Activated naive CD4-positive, alpha-beta T cell treated with anti-CD3 and anti-CD28 coated beads, Interleukin-2, amount 50 U/mL, for 72 hours (primary cell): ENCODE measurements at places on chromosomes 1 and 21. TPM values are rescaled to one million over a fixed set of nuclear protein-coding genes. Genes with fewer than 3 reads are reported as not detected.
A peak's percentile ranks its signal among the peaks of the same experiment; 100 is the strongest.

The BACH1 gene
- 22.1 TPM for total RNA-seq

The FAM163A gene
- not detected for total RNA-seq

The MTMR11 gene
- 2.3 TPM for total RNA-seq

The OR2T33 gene
- not detected for total RNA-seq

The TNFRSF18 gene
- total RNA-seq, result 250 TPM

The ATF3 gene
- total RNA-seq, result 25.1 TPM

The EPHA10 gene
- total RNA-seq, result 3.0 TPM

The SLAMF7 gene
- total RNA-seq, result 70.9 TPM

The FCRL1 gene
- total RNA-seq, result not detected

GRCh38 chr1:184473176-184473966 lies 86.5 kb downstream of the C1orf21 start:
- DNase-seq, result no peak

DNA sequence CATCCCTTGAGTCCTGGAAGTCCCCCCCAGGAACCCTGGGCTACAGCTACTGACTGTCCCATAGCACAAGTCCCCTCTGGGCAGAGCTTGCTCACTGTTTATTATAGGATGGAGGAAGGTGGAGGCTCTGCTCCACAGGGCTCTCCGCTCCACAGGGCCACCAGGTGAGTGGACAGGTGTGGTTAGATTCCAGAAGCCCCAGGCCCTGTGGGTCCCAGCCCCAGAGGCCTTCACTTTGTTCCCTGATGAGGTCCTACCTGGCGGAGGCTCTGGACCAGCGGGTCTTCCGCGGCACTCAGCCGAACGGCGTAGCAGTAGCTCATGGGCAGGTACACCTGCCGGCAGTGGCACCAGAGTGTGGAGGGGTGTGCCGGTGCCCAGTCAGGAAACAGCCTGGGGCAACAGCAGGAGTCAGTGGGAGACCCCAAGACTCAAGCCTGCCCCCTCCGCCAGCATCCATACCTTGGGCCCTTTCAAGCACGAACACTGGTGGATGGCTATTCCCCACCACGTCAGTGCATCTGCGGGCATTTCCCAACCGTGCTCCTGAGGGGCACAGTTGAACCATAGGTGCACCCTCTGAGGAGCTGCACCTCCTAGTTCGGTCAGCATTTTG lies 12.3 kb downstream of the LSS start:
- no peak for DNase-seq

- peak; percentile 7 for DNase-seq
Measured at GRCh38 chr1:165842671-165843129, 15.3 kb downstream of the UCK2 start.

- DNase-seq, result no peak
Measured at GRCh38 chr1:43978264-43978550, 803 bp upstream of the B4GALT2 start.

DNA sequence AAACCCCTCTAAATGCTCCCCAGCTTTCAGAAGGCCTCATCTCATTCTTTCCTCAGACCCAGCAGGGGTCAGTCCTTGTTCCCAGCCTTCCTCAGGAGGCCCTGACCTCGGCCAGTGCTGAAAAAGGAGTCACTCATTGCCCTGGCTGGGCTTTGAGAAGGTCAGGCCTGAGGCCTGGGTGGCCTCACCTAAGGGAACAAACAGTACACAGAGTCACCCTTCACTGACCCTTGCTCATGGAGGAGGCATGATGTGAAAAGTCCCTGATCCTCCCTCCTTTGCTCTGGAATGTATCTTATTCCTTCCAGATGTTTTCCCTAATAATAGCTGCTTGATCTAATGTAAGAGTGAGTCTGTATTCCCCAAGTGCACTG lies 117.7 kb upstream of the SLC44A3 start:
- DNase-seq, result no peak

- DNase-seq, result no peak
Measured at GRCh38 chr1:109659145-109659544, 3.2 kb downstream of the GSTM4 start.

DNA sequence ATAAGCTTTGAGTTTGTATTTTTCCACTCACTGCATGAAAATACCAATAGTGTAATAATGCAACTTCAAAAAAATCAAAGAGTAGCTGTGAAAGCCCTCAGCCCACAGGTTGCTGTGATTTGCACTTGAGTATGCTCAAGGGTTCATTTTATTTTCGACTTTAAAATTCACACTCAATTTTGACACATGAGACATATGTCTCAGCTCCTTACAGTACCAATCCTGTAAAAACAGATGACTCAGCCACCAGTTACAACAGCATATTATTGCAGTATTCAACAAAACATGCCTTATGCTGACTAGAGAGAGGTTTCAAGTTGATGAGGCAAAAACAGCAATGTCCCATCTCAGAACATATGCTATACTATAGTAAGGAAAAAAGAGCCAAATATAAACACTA lies 66.1 kb downstream of the CYYR1 start:
- no peak for DNase-seq

- no peak for DNase-seq
Measured at GRCh38 chr1:218896202-218896601, 277.5 kb upstream of the LYPLAL1 start.

DNA sequence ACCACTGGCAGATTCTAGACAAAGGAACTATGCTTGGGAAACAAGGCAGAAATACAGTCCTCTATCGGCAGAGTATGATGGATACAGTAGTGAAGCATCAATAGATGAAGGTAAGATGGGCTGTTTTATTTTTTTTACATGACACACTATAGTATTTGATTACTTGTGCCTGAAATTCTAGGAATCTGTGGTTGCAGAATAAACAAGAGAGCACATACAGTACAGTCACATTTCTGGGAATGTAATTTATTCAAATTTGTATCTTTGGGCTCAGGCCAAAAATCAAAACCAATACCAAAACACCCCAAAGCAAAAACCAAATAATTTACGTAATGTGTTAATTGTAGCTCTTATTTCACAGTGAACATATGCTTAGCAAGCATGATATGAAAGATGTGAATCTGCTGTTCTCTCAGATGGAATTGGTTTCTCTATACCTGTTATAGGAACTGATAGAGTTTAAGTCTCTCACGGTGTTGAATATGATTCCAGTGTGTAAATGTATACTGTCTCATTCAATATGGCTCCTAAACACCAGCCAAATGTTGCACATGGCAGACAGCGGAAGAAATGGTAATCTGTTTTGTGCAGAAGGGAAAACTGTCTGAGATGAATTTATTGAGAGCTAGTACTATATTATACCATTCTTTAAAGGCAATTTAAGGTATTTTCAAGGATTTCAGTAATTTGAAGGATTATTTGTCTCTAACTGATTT lies 83.3 kb downstream of the SYT14 start:
- no peak for DNase-seq

- DNase-seq, result peak; percentile 46
Measured at GRCh38 chr1:227449051-227449450, 114.3 kb upstream of the ZNF678 start.

GRCh38 chr21:27369978-27370571 lies 403.2 kb upstream of the ADAMTS5 start:
- DNase-seq, result no peak

- no peak for DNase-seq
Measured at GRCh38 chr1:36941316-36941978, 92.9 kb downstream of the GRIK3 start.

- no peak for DNase-seq
Measured at GRCh38 chr1:199901341-199901740, 126.2 kb upstream of the NR5A2 start.

DNA sequence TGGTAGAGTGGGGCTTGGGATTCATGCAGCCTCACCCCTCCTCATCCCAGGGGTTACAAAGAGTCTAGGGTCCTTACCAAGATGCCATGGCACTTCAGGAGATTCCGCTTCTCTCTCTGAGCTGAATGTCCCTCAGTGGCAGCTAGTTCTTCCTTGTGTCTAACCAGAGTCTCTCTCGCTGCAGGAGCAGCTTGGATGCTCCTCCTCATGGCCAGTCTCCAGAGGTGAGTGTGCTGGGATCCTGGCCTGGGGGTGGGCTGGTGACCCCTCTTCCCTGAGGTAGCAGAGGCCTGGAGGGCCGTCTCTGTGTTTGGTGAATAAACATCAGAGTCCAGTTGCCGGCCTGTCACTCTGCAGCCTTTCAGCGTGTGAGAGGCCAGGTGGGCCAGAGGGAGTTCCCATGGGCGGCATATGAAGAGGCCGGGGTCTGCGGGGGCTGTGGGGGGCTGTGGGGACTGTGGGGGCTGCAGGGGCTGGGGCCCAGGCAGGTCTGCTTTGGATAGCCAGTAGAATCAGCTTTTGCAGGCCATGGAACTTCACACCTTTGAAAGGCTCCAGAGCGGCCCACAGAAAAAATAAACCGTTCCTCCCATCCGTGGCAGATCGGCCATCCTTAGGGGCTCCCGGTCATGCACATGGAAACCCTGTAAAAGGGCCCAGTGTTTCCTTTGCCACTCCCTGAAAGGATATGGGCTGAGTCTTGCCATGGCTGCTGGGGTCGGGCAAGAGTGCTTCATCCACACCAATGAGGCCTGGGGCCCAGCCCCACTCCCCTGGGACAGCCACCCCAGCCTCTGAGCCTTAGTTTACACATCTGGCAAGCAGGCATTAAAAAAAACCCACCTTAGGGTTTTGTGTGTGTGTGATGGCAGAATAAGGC lies 256.4 kb downstream of the FOXD2 start:
- DNase-seq, result no peak

DNA sequence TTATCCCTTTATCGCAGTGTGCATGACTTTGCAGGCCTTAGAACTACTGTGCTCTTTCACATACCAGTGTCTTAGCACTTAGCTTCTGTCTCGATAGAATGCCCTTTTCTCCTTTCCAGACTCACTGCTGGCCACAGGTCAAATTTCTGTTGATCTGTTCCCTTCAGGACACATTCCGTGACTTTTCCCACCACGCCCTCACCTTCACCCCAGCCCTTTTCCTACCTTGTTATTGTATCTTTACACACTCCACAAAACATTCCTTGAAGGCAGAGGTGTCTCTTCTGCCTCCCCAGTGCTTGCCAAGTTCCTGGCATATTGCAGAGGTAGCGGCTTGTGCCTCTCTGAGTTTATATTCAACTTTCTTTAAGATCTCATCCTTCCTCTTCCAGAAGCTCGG lies 3.7 kb upstream of the IGSF9 start:
- DNase-seq, result no peak

GRCh38 chr21:44989943-44990780 lies 50.3 kb downstream of the SLX9 start:
- DNase-seq, result no peak

DNA sequence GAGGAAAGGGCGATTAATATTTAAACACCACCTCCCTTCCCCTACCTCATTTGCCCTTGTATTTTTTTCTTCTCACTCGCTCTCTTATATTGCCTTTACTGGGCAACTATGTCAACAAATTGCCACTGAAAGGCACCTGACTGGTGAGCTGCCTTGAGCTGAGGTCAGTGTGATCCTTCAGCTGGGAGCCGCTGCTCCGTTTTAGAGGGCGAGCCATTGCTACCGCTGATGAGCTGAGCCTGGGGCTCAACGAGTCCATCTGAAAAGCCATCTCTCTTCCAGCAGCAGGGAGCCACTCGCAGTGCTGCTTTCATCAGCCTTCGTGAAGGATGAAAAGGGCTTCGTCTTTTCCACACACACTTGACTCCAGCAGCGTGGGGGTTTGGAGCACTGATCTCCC lies 108.0 kb upstream of the KIF26B start:
- no peak for DNase-seq

DNA sequence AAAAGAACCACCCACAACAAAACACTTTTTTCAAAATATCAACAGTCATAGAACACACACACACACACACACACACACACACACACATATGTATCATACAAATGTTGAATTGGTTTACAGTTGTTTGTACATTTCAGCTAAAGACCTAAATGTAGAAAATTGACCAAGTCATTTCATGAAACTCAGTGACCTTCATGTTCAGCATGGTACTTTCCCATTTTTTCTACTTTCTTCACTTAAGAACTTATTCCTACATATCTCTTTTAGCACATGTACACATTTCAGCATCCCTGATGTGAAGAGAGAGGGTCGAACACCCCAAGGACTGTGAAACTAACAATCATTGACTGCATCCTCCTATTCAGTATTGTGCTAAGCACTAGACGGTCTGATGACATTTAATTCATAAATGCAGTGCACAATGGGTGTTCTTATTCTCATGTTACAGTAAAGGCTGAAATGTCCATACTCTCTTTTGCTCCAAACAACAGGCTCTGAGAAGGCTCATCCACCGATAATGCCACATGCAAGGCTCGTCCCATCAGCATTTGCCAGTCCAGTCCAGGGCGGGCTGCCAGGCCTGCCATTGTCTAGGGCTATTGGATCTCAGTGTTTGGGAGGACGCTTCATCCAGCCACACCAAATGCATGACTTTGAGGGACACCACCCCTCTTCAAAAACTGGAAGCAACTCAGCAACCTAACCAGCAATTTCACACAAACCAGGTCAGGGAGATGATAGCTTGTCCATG lies 150.1 kb upstream of the RUNX1 start:
- DNase-seq, result no peak

DNA sequence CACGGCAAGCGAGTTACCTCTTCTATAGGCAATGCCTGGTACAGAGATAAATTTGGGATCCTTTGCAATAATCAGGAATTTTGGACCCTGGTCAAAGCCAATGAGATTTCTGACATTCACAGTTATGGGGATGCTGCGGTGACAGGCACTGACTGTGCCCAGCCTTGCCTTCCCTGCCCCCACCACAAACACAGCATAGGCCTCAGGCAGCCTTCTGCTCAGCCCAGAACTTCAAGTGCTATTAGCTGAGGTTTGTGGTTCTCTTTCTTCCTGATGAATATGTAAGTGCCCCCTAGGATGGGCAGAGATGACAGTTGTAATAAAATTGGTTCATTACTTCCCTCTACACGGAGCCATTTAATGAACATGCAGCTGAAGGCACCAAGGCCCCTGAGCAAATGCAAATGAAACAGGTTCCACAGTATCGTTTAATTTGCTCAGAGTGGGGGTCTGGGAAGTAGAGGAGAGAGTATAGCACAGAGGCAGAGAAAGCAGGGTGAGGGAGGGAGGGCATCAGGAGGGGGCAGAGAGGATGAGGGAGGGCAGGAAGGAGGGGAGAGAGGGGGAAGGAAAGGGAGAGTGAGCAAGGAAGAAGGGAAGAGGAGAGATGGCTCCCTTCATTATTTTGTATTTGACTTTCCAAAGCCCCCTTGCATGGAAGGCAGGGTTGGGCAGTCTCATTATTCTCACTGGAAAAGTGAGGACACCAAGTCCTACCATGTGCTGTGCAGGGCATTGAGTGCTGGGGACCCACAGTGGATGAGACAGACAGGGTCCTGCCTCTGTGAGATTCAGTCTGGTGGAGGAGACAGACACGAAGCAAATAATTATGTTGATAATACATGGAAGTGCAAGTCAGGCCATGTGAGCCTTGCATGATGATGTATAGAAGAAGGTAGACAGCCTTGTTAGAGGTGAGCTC lies 513.0 kb downstream of the PTPRU start:
- DNase-seq, result no peak

- DNase-seq, result no peak
Measured at GRCh38 chr21:39715804-39716397, 29.1 kb upstream of the IGSF5 start.

GRCh38 chr1:66576645-66577044 lies 42.7 kb downstream of the SGIP1 start:
- no peak for DNase-seq

- DNase-seq, result no peak
Measured at GRCh38 chr1:76048219-76048618, 26.3 kb upstream of the ST6GALNAC3 start.

GRCh38 chr1:223886516-223886921 lies 40.8 kb upstream of the TP53BP2 start:
- DNase-seq, result no peak
